Stimulated activated CD4-positive, alpha-beta T cell treated with anti-CD3 and anti-CD28 coated beads, Interleukin-1b, Interleukin-23, amount 100 ng/mL, for 24 hours (primary cell): ENCODE measurements at places on chromosomes 16 and 17.

DNA sequence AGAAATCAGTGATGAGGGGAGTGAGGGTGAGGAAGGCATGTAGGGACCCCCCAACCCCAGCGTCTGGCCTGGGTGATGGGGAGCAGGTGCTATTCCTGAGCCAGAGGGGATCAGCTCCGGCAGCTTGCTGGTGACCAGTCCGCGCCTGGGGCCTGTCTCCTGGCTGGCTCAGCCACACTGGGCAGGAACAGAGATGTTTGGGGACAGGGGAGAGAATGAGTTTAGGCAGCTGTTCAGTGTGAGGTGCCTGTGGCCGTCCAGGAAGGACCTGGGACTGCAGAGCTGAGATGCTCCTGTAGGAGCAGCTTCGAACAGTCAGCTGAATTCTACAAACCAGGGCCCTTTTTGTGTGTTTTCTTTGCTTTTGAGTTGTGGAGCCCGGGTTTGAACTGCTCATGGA, 23.2 kb upstream of the SPNS2 start:
- no peak for DNase-seq

- DNase-seq, result no peak
These were observed at the start of gene MAPK7 for GRCh38 chr17:19378416-19379360. Gene MAPK7, plus strand, starts transcription at chr17:19378498. Its CDS starts 403 bp downstream, at chr17:19378901.

DNA sequence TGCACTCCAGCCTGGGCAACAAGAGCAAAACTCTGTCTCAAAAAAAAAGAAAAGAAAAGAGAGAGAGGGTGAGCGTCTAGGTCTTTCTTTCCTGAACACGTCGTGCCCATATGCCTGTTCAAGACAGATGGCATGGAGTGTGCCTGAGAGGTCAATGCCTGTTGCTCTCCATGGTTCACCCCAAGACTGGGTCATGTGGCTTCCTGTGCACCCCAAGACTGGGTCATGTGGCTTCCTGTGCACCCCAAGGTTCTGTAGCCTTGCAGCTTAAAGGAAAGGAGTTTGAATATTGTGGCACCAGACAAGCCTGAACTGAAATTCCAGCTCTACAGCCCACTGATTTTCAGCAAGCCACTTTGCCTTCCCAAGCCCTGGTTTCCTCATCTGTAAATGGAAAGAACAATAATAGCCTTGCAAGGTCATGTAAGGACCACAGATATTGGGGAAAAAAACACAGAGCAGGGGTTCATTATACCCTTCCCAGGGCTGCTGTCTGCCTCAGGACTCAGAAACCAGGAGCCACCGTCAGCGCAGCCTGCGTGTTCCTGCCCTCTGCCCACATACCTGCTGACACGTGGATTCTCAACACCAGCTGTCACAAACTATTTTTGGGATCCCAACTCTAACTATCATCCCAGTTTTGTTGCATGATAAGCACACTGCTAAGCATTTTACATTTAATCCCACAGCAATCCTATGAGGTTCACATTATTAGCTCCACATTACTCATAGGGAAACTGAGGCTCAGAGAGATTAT, 18.0 kb upstream of the NAGS start:
- no peak for DNase-seq

GRCh38 chr17:4856937-4857314, 23.8 kb downstream of the MINK1 start:
- DNase-seq, result no peak

DNA sequence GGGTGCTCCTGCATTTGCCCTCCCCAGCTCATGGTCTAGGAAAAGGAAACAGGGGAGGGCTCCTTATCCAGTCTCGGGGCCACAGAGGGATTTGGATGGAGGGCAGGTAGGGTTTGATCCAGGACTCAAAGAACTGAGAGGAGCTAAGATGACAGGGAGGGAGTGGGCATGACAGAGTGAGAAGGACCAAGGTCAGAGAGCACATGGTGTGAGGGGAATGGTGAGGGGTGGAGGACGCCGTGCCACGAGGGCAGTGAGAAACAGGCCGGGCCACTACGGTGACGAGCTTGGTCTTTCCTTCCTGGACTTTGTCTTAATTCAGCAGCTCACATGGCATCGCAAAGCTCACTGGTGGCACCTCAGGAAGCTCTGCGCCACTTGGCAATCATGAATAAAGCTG, 35.2 kb downstream of the IRF8 start:
- no peak for DNase-seq

DNA sequence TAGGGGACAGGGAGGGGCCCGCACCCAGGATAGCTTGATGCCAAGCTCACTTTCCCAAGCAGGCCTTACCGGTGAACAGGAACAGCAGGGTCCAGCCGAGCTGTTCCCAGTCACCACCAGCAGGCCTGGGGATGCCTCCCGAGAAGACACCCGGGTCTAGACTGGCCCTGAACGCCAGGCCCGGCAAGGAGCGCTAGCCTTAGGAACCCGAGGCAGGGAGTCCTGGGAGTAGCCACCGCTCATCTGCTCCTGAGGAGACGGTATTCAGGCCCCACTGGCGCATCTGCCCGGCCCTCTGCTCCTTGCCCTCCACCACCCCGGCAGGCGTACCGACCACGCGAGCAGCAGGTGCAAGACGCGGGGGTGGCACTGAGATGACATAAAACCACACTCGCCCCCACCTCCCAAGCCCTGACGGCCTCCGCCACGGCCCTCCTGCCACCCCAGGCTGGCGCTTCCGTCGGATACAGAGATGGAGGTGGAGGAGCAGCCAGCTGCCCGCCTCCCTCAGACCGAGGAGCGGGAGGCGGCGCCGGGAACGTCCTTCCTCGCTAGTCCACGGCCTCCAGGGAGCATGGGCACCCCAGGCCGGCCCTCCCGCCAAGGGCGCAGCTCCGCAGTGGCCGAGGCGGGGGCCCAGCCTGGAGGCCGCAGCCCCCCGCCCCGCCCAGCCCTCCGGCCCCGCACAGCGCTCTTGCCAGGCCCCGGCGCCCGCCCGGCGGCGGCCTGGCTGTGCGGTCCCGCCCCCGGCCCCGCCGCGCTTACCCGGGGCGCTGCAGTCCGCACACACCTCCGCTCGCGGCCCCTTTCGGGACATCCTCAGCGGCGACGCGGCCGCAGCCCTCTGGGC, 661 bp downstream of the GIT1 start:
- no peak for DNase-seq

GRCh38 chr17:76918811-76919210, 50.6 kb downstream of the MGAT5B start:
- no peak for DNase-seq

DNA sequence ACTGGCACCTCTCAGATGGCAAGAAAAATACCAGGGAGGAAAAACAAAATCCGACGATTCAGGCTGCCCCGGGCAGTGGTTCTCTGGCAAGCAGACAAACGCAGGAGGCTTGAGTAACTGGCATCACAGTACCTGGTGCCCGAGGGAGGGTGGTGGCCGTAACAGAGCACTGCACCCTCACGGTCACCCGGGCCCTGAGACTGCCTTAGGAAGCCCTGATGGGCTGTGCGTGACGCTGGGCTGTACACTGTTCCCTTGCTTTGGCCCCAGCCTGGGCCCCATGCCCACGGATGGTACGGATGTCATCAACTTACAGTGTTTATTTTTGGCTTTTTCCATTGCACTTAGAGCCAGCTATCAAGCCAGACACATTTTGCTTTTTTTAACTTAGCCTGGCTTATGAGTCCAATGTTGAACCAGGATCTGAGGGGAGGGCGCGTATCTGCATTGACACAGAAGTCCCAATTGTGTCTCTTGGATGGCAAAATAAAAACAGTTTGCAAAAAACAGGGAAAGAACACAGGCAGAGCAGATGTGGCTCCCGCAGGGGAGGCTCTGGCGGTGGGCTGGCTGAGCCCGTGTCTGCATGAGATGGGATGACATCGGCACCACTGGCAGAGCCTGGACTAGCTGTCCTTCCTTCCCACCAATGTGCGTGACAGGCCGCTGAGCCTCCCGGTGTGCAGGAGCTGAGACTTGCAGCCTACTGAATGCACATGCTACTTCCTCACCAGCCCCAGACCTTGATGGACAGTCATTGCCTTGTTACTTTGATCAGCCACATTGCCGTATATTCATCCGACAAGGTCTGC, 287.7 kb downstream of the FOXL1 start:
- DNase-seq, result no peak

DNA sequence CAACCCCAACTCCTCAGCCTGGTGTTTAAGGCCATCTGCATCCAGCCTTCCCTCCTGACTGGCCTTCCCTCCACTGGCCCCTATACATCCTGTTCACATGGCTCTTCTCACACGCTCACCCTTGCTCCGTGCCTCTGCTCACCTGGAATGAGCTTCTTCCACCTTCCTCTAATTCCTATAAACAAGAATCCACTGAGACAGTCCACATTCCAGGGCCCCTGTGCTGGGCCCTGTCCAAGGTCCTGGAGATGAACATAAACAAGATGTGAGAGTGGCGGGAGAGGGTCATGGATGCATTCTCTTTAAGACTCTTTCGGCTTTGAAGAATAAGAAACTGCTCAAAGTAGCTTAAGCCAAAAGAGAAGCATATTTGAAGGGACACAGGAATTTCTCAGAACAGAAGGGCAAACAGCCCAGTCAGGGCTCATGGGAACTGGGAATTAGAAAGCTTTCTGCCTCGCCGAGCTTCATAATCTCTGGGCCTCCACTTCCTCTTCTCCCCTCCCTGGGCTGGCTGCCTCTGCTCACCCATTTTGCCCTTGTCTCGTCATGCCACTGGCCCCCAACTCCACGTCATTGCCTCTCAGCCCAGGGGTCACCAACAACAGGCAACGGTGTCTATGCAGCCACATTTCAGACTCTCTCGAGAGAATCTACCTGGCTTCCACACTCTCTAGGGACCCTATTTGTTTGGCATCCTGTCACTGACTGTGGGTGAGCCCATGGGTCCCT, 13.5 kb downstream of the SPPL2C start:
- no peak for DNase-seq

GRCh38 chr16:53680756-53681155, 22.9 kb downstream of the RPGRIP1L start:
- no peak for DNase-seq

GRCh38 chr17:38554430-38555350, 51.1 kb downstream of the SRCIN1 start:
- no peak for DNase-seq

DNA sequence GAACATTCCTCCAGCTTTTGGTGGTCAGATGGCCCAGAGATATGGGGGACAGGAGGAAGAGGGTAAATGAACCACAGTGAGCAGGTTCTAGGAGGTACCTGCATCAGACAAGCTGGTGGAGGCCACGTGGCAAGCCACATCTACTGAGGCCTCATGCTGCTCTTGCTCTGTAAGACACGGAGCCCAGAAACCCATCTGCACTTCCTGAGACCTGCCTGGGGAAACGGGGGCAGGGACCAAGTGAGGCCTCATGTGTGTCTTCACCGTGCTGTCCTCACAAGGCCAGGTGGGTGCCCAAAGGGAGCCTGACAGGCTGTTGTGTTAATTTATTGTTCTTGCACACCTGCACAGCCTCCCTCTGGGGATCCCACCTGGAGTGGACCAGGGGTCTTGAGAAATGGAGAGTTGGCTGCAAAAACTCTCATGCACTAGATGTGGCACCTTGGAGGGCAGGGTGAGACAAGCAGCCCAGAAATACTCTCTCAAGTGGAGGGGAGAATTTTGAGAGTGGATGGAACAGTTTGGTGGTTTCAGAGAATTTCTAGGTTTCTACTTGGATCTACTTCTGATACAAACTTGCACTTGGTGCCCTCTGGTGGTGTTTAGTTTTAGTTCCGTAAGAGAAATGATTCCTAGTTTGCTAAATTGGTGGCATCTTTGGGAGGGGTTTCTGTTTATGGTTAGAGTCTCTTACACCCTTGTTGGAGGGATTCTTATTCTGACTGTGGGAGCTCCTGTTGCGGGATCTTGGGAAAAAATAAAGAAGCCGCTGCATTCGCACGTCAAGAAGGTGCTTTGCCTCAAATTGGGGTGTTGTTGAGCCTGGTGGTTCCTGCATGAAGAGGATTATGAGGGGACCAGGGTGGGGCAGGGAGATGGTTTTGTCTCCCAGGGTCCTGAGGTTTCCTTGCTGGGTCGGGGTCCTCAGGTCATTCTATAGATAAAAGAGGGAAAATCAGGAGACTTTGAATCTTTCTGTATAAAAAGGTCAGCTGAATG, 47.5 kb downstream of the SLC6A2 start:
- DNase-seq, result no peak

- no peak for DNase-seq
These were observed 41.9 kb upstream of the ENDOV start for GRCh38 chr17:80372922-80373570.

DNA sequence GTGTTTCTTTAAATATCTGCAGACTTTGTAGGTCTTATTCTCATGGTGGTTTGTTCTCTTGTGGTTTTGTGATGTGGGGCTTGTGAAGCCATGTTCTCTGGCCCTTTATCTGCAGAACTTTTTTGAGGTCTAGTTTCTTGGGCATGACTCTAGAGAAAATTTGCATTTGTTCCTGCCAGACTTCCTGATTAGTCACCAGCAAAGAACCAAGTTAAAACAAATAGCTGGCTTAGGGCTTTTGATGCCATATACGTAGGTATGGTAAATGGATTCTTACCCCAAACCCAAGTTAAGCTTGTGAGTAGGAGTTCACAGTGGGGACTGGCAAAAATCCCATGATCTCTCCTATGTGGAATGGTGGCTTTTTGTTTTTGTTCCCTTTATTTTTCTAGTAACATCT, 68.7 kb upstream of the IRX3 start:
- DNase-seq, result no peak

DNA sequence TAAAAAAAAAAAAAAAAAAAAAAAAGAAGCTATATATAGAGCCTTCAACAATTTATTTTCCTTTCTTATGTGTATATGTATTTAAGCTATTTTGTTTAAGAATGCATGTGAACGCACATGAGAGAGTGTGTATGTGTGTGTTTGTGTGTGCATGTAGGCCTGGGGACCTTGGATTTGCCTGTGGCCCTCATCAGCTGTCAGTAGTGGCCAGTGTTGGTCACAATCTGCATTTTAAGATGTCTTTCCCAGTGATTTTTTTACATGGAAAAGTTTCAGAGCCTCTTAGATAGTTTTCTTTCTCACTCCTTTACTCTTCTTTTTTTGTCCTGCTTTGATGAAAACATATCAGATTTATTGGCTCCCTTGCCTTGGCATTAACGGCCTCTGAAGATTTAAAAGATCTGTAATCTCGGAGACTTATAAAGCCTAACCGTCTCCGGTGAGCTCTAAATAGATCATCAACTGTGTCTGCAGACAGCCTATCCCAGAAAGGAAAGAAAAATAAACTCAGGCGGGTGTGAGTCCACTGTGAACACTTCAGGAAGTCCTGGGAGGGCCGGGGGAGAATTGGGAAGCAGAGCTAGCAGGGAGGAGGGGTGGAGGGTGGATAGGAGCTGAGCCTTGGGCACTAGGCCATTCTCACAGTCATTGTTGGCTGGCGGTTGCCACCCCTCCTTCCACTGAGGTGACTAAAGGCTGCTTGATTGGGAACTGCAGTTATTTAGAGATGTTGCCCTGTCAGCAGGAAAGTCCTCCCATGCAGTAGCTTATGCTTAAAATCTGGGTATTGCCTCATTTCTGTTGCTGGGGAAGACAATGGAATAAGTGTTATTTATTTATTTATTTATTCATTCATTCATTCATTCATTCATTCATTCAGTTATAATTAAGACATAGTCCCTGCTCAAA, 86.8 kb downstream of the WWP2 start:
- DNase-seq, result no peak

GRCh38 chr16:50519602-50520001, 28.6 kb upstream of the NKD1 start:
- DNase-seq, result no peak
